ENCODE measurements at places on chromosomes 16 and 17.

GRCh38 chr16:74309789-74310781, 13.5 kb downstream of the PSMD7 start:
- peak; percentile 54 for DNase-seq

DNA sequence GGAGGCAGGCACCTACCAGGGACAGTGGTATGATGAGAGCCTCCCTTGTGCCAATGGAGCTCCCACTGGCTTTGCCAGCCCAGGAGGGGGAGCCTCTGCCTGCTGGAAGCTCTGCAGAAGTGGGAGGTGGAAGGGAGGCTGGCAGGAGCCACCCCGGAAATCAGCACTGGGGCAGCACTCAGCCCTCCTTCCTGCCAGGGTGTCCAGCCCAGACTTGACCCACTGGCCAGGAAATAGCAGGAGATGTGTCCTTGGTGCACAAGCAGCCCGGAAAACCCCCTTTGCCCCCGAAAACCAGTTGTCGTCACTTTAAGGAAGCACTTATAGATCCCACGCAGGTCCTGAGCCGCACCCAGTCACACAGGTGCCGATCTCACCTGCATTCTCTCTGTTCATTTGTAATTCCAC, 49.3 kb upstream of the CACNG4 start:
- DNase-seq, result peak; percentile 41

DNA sequence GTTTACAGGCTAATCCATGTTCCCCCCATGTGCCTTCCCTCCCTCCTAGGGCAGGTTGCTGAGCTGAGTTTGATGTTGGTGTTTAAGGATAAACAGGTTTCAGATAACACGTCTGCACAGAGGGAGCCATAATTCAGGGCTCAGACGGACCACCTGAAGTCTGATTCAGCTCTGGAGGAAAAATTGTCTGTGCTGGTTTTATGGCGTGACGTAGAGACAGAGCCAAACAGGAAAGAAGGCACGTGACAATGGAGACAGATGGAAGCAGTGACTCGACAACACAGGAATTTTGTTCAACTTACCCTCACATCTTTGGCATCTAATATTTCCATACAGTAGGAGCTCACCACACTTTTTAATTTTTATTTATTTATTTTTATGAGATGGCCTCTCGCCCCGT, 10.7 kb upstream of the USP10 start:
- DNase-seq, result no peak

- DNase-seq, result no peak
These were observed 201.4 kb upstream of the CHMP6 start for GRCh38 chr17:80790021-80790765.

- DNase-seq, result no peak
These were observed 102.3 kb downstream of the CYTH1 start for GRCh38 chr17:78679495-78680395.

GRCh38 chr17:33520426-33521330, 227.6 kb upstream of the ASIC2 start:
- DNase-seq, result peak; percentile 6

- DNase-seq, result no peak
These were observed 36.9 kb upstream of the TRAP1 start for GRCh38 chr16:3754081-3754703.

- no peak for DNase-seq
These were observed 7.5 kb upstream of the SLC35B1 start for GRCh38 chr17:49715216-49715615.

GRCh38 chr16:50708373-50709060, 15.1 kb downstream of the NOD2 start:
- no peak for DNase-seq

Data from SW 1271 (cell line).